ENCODE measurements at places on chromosomes 11 and 22.

GRCh38 chr11:83639995-83640758 lies 354.0 kb upstream of the CCDC90B start:
- no peak for DNase-seq

DNA sequence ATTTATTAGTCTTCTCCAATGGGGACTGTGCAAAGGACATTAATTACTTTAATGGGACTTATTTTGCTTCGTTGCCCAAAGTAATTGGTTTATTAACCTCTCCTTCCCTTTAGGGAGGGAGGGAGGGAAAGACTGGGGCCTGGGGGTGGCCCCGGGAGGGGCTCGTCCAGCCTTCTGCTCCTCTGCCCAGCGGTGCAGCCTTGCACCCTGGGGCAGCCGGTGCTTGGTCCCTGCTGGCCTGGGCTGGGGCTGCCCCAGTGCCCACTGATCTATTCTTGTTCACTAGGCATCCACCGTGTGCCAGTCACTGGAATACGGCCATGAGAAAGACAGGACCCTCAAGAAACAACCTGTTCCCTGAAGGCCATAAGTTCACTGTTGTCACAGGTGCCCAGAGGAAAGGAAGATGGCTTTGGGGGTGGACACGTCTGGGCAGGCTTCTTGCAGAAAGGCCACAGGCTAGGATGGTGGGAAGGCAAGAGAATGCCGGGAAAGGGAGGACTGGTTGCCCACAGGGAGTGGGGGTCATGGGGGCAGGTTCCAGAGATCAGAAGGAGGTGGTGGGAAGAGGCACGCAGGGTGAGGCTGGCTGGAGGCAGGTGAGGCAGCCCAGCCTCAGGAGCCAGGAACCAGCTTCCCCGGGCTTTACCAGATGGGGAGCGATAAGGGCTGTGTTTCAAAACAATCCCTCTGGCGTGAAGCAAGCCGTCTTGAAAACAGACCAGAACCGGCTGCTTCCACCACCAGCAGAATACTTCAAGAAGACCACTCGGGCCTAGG lies 47.6 kb upstream of the KCNQ1OT1 start:
- DNase-seq: no peak

DNA sequence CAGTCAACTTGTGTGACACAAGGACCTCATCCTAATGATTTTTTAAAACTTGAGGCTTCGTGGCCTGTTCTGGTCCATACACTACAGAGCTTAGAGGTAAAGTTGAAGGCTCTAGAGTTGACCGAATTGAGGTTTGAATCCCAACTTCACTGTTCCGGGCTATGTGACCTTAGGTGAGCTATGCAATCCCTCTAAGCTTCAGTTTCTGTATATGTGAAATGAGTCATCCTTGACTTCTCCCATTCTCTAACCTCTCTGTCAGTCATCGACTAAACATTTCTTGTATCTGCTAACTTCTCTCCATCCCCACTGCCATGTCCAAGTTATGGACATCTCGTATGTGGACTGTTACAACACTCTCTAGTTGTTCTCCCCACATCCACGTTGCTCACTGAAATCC lies 178.2 kb upstream of the TMEM45B start:
- DNase-seq: no peak

GRCh38 chr11:70542811-70543210 lies 144.5 kb downstream of the CTTN start:
- no peak for DNase-seq

- no peak for DNase-seq
Measured at GRCh38 chr11:120964857-120965256, 59.0 kb upstream of the TBCEL start.

DNA sequence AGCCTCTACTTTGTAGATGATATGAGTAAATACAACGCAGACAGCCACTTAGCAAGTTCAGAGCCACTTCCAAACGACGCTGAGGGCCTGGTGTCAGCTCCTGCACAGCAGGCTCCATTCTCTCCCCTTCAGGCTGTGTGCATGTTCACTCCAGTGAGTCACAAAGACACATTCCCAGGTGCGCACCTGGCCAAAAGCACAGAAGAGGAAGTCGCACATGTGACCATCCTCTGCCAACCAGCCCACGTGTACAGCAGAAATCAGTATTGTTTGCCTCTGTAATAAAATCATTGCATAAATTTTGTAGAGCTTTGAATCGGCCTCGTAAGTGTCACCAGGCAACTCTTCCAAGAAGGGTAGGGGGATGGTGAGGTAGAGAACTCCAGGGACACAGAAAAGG lies 19.5 kb upstream of the TPH1 start:
- DNase-seq: no peak

DNA sequence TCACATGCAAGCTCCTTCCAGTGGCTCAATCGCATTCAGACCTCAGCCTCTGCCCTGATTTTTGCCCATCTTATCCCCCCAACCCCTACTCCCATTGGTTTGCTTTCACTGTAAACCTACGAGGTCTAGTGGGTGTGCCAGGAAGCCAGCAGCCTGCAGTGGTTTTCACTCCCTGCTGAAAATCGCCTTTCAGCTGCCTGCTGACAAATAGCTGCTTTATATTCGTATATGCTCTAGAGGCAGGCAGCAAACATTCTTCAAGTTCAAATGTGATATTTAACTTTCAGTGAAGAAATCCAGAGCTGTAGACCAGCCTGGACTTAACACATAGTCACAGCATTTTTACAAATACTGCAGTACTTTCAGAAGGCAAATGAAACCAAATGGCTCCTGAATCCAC lies 92.8 kb upstream of the APOA1 start:
- DNase-seq: no peak

DNA sequence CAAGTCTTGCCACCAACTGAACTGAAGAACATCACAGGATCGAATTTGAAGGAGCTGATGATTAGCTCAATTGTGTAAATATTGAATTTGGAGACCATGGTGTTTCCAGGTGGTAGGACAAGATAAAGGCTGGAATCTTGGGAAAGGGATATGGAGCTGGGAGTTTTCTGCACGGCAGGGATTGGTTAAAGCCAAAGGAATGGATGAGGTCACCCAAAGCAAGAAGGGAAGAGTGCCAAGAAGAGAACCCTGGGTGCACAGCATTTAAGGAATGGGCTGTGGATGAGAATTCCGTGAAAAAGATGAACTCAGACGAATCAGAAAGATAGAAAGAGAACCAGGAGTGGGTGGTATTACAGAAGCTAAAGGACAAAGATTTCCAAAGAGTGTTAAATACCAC lies 29.4 kb upstream of the RRAS2 start:
- DNase-seq: no peak

- no peak for DNase-seq
Measured at GRCh38 chr11:10287766-10288715, 6.0 kb downstream of the SBF2 start.

DNA sequence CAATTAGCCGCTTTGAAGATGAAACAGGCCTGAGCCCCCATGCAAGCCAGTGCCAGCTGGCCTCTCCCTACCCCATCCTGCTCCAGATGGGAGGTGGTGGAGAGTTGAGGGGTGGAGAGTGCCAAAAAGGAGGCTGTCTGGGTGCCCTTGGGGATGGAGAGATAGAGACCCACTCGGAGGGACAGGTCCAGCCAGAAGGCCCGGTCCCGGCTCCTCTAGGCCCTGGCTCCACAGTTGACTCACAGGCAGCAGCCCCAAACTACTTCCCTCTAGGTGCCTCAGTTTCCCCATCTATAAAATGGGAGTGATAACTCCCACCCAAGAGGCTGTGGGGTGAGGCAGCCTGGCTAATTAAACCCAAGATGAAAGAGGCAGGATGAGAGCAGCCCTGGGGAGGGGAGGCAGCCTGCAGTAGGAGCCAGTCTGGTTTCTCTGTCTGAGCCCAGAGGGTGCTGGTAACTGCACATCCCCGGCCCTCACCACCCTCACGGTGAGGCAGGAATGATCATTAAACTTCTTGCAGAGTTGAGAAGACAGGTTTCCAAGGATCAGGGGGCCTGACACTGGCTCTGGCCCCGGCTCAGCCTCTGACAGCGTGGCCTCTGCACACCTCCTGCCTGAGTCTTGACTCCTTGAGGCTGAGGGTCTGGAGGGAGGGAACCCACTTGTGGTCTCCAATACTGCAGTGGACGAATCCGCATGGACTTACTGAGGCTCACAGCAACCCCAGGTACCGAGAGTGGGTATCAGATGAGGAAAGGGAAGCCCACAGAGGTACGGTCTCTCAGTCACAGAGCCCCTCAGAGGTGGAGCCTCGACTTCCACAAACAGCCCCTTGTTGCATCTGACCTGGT lies 1.4 kb upstream of the AP5B1 start:
- DNase-seq: no peak

GRCh38 chr22:19412478-19412877 lies 19.1 kb downstream of the HIRA start:
- no peak for DNase-seq

GRCh38 chr11:12050470-12051286 lies 42.3 kb upstream of the DKK3 start:
- DNase-seq: no peak

DNA sequence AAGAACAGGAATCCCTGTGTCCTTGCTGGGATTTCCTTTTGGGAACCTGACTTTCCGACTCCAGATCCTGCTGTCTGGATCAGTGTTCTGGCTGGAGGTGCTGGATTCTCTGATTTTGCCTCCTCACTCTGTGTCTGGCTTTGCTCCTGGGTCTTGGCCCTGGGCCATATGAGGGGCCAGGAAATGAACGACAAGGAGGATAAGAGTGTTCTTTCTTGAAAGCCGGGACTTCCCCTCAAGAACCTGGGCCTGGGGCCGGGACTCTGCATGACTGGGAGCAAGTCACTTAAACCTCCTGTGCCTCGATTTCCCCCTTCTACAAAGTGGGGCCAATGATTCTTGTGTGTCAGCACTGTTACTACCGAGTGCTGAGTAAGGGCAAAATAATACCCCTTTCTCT lies 2.9 kb upstream of the MYO7A start:
- DNase-seq: no peak

- DNase-seq: no peak
Measured at GRCh38 chr11:63573881-63574855, 11.0 kb upstream of the PLAAT2 start.

GRCh38 chr11:12238420-12238819 lies 128.0 kb downstream of the MICAL2 start:
- no peak for DNase-seq

GRCh38 chr11:61361741-61362541 lies at the start of the genes CYB561A3 and TMEM138:
Gene CYB561A3 (minus strand): TSS chr11:61361882. CDS start chr11:61356713, 5,169 bp downstream.
Gene TMEM138 (plus strand): TSS chr11:61362374. CDS start chr11:61364391, 2,017 bp downstream.
- peak; percentile 84 for DNase-seq

DNA sequence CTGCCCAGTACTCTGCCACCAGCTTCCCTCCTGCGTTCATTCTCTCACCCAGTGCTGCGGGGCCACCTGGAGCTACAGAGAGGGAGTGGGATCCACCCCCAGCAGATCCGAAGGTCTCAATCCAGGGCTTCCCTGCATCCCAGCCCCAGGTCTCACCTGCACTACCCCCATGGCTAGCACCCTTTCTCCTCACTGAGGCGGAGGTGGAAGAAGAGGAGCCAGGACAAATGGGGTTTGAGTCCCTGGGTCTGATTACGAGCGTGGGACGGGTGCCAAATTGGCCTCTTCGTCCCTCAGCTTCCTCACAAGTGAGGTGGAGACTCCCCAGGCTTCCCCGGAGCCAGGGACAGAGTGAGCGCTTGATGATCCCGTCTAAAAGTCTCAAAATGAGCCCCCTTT lies 64.2 kb downstream of the NFAM1 start:
- DNase-seq: no peak

DNA sequence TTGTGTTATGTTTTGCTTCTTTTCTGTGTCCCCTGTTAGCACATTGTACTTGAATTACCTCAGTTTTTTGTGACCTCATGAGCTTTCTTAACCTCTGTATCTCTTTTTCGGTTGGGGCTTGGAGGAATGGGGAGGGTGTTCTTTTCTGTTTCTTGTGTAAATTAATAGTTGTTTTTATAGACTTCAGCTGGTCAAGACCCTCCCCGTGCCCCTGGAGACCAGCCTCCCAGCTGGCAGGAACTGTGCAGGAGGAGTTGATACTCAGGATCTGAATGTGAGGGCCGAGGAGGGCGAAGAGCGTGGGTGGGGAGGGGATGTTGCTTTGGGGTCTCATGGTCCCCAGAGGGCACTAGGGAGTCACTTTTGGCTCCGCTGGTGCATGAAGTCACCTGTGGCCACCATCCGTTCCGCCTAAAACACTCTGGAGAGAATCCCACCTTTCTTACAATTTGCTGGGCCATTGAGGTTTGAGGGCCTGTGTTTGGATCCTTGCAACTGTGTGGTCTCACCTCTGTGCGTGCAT lies 44.3 kb upstream of the NNMT start:
- DNase-seq: no peak

- DNase-seq: no peak
Measured at GRCh38 chr11:15967166-15967565, 389.2 kb downstream of the SOX6 start.

DNA sequence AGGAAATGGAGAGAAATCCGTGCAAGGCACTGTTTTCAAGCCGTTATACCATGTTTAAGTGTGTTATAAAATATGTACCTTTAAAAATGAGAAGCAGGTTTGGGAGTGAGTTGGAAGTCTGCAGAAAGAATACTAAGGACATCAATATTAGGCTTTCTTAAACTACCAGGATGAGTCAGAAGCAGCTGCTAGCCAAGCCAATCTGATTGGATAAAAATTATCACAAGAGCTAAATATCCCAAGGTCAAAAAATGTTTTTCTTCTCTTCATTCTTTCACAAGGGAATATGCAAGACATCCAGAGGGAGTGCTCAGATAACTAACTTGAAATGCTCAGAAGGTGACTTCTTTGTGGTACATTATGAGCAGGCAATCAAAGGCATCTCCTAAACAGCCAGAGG lies 19.3 kb upstream of the CKAP5 start:
- DNase-seq: no peak

GRCh38 chr11:20840341-20840740 lies 171.0 kb downstream of the NELL1 start:
- DNase-seq: no peak

DNA sequence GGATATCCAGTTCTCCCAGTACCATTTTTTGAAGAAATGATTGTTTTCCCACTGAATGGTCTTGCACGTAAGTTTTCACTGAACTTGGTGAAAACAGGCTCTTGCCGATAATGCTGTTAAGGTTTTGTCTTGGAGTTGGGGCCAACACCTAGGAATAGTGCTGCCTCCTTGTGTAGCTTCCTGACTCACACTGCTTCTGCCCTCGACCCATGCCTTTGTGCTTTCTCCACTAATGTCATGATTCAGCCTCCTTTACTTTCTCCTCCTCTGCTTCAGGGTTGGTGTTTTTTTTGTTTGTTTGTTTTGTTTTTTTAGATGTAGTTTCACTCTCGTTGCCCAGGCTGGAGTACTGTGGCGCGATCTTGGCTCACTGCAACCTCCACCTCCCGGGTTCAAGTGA lies 30.2 kb downstream of the SLC5A1 start:
- DNase-seq: no peak

DNA sequence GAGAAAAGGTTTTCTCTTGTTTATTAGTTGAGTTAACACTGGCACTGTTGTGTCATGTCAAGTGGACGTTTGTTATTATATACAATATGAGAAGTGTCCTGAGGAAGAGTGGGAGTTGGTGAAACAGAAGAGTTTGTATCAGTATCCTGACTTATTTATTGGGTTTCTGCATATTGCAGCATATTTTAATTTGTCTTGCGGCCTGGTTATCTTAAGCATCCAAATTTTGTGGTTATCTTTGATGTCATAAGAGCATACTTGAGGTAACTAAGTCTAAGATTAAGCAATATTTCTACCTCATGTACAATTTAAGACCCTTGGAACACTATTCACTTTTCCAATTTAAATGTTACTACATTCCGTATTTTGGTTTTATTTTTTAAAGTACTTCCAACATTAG lies 103.5 kb downstream of the DDX10 start:
- no peak for DNase-seq

GRCh38 chr11:3049430-3050243 lies 7.6 kb downstream of the CARS1 start:
- DNase-seq: no peak

- DNase-seq: no peak
Measured at GRCh38 chr11:46315783-46316563, 31.3 kb upstream of the DGKZ start.

Data from right renal cortex interstitium (tissue), 3 donors.